Frontal cortex (tissue), 4 donors: ENCODE measurements at places on chromosomes 3 and 15. TPM values are rescaled to one million over a fixed set of nuclear protein-coding genes. Genes with fewer than 3 reads are reported as not detected.

MYO9A gene
- total RNA-seq, result 121 TPM

PSTPIP1 gene
- 0.41 TPM for total RNA-seq

IL16 gene
- 0.82 TPM for total RNA-seq

LRRIQ4 gene
- 0.82 TPM for total RNA-seq

PATL2 gene
- total RNA-seq, result not detected

ANKRD63 gene
- total RNA-seq, result 2.0 TPM

VIPR1 gene
- total RNA-seq, result 0.41 TPM

DNA sequence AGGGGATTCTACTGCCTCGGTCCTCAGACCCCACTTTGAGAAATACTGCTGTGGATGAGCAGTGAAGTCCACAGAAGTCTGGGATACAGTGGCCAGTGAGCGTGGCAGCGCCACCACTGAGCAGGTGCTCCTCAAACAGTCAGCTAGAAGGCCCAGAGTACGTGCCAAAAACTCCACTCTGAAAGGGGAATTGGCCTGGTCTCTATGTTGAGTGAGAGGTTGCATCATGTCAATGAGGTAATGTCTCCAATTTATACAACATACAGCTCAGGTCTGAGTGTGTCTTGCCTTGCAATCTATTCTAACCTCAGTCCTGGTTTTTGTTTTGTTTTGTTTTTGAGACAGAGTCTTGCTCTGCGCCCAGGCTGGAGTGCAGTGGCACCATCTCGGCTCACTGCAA lies 53.3 kb upstream of the ETV5 start:
- DNase-seq, result no peak

- peak; percentile 69 for DNase-seq
These were observed 145.5 kb upstream of the TPM1 start for GRCh38 chr15:62896969-62897486.

DNA sequence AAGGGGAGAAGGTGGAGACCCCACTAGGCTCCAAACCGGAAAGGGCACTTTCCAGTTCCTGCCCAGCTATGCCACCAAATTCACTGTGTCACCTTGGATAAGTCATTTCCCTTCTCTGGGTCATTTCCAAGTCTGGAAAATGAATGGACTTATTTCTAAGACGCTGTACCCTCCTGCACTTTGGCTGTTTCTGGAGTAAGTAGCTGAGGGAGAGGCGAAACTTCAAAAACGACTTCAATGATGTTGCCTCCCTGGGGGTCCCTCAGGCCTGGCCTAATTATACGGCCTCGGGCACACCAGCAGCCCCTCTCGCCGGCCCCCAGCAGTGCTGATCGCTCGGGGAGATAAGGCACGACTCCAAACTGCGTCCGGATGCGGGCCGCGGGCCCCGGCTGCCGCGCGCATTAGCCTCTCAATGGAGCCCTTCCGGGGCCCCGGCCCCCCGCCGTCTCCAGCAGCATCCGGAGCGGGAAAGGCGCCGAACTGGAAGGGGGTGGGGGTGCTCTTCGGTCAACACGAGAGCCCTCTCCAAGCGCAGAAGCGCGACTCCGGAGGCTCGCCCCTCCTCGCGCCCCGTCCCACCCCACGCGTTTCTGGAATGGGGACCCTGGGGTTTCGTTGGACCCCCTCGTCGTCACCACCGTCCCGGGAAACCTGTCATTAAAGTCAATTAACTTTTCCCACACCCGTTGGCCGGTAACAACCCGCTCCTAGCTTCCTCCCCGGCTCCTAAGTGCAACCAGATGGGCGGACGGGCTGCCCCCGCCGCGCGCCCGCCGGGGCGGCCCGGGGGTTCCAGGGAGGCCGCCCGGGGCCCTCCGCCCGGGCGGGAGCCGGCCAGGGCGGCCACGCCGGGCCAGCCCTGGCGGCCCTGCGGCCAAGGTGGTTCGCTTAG lies 4.8 kb downstream of the HES1 start:
- peak; percentile 33 for DNase-seq

DNA sequence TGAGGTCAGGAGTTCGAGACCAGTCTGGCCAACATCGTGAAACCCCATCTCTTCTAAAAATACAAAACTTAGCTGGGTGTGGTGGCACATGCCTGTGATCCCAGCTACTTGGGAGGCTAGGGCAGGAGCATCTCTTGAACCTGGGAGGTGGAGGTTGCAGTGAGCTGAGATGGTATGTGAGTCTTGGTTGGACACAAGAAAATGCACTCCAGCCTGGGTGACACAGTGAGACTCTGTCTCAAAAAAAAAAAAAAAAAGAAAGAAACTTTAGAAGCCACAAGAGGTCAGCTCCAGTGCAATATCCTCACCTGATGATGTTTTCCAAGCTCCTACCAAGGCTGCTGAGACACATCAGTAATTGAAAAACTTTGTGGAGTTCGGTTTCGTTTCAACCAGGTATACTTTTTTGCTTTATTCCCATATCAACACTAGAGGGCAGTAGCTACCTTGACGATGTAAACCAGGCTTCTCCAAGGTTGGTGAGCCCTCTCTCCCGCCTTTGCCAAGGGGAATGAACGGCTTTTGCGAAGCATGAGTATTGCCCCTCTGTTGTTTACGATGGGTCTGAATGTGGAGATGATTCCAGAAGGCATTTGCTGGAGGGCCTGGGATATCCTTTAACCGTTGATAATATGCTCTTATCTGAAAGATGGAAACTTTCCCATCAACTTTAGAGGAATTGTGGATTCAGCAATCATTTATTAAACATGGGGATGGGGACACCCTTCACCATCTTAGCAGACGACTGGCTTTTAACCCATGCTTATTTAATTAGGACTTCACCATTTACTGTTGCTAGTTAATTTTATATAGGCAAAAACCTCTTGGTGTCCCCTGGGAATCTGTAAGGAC lies 202.8 kb downstream of the SV2B start:
- peak; percentile 56 for DNase-seq

GRCh38 chr3:2810723-2811122 lies 299.5 kb downstream of the IL5RA start:
- no peak for DNase-seq

- DNase-seq, result no peak
These were observed 28.5 kb downstream of the DNAJC13 start for GRCh38 chr3:132445817-132446216.

GRCh38 chr3:50044976-50045375 lies 43.7 kb upstream of the RBM5 start:
- no peak for DNase-seq

DNA sequence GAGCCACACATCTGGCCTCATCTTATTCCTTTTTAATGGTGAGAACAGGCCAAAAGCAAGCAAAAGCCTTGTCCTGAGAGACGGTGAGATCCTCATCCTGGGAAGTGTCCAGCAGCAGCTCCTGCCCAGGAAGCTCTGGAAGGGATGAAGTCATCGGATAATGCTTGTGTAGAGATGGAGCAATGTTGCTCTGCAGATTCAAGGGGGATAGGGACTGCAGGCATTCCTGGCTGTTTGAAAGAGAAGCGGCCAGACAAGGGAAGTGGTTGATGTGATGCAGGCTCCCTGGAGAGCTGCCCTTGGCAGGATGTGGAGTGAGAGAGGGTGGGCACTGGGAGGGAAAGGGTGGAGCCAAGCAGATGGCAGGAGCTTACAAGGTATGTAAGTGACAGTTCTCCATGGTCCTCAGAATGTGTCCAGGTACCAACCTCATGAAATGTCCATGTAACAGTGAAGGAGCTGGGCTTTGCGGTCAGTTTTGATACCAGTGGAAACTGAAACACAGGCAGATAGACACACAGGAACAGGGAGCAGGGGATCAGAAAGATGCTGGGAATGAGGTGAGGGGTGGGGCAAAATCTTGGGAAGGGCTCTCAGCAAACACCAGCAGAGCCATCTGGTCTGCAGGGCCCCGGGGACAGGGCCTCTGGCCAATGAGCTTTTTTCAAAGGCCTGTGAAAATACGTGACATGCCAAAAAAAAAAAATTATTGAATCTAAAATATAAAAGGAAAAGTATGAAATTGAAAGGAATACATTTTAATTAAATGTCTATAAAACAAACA lies 32.2 kb upstream of the LACTB start:
- DNase-seq, result no peak

DNA sequence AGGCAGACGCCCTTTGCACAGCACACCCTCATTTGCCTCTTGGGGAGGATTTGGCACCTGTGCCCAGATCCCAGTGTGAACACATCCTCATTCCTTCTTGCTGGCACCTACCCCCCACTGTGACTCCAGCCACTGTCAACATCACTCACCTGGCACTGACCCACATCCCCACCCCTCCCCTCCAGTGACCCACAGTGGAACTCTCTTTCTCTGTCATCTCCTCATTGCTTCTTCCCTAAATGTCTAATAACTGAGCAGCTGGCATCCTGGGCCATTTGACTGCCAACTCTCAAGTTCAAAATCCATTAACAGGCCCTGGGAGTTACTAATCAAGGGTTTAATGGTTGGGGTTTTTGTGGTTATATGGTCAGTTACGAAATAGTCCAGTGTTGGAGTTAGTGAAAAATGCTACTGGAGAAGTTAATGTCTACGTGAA lies 14.4 kb downstream of the SNAPC5 start:
- no peak for DNase-seq

GRCh38 chr3:50165910-50166538 lies 10.9 kb downstream of the SEMA3F start:
- no peak for DNase-seq

GRCh38 chr3:196288141-196288460 lies 575 bp upstream of the PCYT1A start:
- no peak for DNase-seq

- no peak for DNase-seq
These were observed 589.3 kb downstream of the UNC13C start for GRCh38 chr15:54567408-54568035.

DNA sequence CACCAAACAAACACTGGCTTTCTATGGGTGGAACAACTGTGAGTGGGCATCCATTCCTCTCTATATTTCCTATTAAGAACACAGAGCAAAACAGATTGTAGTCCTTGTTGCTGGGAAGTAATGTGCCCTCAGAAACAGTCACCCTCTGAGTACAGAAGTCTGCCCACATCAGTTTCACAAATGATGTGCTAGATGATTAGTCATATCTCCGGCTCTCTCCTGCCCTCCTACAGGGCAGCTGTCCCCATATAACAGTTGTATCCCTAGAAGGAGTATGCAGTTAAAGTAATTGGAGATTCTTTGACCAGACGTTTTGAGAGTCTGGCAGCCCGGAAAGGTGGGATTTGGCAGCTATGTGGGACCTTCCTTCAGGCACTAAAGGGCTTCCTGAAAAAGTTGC lies 159.9 kb downstream of the APBA2 start:
- peak; percentile 46 for DNase-seq

DNA sequence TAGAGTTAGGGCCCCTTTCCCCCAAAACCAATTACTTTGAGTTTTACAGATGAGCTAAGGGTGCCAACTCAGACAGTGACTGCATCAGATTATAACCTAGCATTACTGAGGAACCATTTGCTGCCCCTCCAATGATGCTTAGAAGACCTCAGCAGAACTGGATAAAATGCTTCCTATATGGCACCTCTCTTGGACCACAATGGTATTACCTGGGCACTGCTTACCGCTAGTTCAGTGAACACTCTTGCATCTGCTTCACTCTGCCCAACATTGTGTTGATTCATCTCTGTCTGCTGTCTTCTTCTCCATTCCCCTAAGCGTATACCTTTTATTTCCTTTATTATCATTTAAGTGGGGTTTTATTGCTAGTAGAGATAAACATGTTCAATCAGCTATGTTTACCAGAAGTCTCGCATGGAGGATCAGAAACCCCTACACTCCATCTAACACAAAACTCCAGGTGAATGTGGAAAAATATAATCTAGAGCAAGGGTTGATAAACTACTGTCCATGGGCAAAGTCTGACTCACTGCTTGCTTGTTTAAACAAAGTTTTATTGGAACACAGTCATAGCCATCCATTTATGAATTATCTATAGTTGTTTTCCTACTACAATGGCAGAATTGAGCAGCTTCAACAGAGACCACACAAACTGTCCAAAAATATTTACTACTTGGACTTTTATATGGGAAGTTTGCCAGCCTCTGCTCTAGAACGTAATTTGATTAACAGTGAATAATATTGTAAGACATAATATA lies 100.2 kb upstream of the PTX3 start:
- no peak for DNase-seq

GRCh38 chr15:52080706-52081392 lies 31.7 kb downstream of the BCL2L10 start:
- DNase-seq, result no peak

- no peak for DNase-seq
These were observed 90.6 kb upstream of the GADL1 start for GRCh38 chr3:30984855-30985749.

- no peak for DNase-seq
These were observed 80.2 kb downstream of the MEF2A start for GRCh38 chr15:99645951-99646350.

DNA sequence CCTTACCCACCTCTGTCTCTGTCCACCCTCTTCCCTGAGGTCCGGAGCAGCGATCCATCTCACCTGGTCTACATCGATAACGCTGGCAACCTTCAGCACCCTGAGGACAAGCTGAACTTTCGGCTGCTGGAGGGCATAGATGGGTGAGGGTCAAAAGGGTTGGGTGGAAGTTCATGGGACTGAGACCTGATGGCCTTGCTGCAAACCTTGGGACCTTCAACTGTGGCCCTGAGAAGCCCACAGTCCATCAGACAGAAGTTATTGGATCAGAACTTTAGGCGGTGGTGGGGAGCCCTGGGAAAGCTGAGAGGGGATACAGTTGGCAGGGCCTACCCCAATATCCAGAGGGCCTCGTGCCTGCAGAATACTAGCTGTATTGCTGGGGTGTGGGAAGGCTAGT lies 50.5 kb downstream of the POMGNT2 start:
- DNase-seq, result no peak

DNA sequence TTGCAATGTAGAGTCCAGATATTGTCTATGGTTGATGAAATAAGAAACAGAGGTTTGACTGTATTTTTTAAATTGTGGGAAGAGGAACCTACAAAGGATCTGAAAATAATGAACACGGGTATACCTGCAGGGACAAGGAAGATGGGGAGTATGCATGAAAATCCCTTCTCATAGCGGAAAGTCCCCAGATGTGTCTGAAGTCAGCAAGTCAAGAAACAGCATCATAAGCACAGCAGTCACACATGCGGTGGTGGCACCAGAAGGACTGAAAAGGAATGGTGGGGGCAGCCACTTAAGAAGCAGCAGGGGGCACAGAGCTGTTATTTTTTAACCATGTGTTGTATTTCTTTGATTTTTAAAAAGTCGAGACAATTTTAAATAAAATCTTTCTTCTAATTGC lies 4.7 kb downstream of the MRPS11 start:
- no peak for DNase-seq

- DNase-seq, result no peak
These were observed 109.8 kb upstream of the TRPM1 start for GRCh38 chr15:31211353-31211752.

DNA sequence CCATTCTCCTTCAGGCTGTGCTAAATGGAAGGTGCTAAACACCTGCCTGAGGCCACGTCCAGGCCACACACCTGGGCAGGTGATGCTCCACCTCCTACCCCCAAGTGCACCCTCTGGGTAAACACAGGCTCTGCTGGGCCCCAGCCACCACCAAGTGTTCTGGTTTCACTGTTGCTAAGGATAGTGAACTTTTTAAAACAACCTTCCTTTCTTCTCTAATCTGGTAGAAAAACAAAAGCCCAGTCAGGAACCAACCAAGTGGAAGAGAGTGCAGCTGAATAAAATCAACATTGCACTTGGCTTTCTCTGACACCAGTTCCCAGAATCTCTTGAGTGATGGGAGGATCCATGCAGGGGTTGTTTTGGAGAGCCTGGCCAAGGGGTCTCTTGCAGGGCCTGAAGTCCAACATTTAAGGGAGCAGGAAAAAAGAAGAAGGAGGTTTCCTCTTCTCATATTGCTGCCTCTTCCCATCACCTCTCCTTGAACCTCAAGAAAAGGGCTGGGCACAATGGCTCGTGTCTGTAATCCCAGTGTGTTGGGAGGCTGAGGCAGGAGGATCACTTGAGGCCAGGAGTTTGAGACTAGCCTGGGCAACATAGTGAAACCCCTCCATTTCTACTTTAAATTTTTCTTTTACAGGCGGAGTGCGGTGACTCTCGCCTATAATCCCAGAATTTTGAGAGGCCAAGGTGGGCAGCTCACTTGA lies 26.2 kb upstream of the ATP13A3 start:
- no peak for DNase-seq
